CD14-positive monocyte (primary cell): ENCODE measurements at places on chromosomes 2 and 18. TPM values are rescaled to one million over a fixed set of nuclear protein-coding genes. Genes with fewer than 3 reads are reported as not detected.

The PELI1 gene
- polyA plus RNA-seq: 45.2 and 106 TPM in 2 replicates

The CPLX4 gene
- not detected in 2 replicates for polyA plus RNA-seq

The CROCC2 gene
- polyA plus RNA-seq: 0.15 and 0.38 TPM in 2 replicates

- no peak for DNase-seq
- no peaks in the 10 kb centered on the region for H3K4me1 ChIP-seq
- peaks cover 3% of the 10 kb centered on the region for H3K27me3 ChIP-seq
- H3K27ac ChIP-seq: no peak overlapping the region
Observed at GRCh38 chr2:23367760-23368159, 17.2 kb upstream of the KLHL29 start.

DNA sequence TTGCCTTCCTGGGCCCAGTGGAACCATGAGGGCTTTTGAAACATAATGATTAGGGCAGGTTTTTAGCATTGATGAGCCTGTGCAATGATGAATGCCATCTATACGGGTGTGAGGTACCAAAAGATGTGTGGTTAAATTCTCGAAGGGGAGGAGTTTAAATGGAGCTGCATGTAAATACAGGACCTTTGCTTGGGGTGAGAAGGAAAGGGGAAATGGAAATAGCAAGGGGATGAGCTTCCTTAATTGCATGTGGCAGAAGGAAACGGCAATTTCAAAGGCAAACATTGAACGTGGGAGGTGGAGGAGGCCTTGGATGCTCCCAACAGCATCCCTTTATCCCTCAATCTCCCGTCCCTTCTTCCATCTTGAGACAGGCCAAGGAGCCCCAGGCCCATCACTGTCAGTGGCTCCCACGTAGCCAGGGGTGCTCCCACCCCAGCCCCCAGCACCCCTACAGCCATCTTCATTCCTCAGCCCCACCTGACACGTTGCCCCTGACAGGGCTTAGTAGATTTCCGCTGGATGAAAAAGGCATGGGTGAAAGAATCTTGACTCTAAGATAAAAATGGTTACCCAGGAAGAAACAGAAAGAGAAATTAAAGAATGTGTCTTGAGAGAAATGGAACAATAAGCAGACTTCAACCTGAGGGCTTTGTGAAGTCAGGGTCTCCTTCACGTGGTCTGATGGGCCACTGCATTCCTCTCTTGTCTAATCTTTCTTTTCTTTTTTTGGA, 32.5 kb downstream of the INPP5D start:
- H3K27me3 ChIP-seq: no peaks in the 10 kb centered on the region
- H3K4me3 ChIP-seq: peak overlapping the region; percentile 29
- peak; percentile 77 for DNase-seq

DNA sequence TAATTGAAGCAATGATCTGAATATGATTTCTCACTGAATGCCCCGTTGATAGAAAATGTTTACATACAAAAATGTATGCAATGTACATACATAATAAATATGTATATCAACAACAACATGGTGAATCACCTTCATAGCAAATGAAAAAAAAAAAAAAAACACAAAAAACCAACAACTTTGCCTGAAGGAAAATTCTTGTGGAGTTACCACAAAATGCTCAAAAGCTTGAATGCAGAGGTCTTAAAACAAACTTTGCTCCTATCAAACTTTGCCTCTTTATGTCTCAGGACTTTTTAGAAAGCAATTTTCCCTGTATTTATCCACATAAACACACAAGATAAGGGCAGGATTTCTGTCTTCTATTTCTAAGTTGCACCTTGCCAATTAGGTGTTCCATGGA, 92.9 kb upstream of the SIX2 start:
- H3K27ac ChIP-seq: no peak overlapping the region
- no peaks in the 10 kb centered on the region for H3K27me3 ChIP-seq
- no peaks in the 10 kb centered on the region for H3K4me1 ChIP-seq
